Activated CD4-positive, alpha-beta memory T cell treated with anti-CD3 and anti-CD28 coated beads, Interleukin-2, amount 10 ng/mL, durations not matched to agents 7 days and 5 days (primary cell): ENCODE measurements at places on chromosomes 5 and 9. TPM values are rescaled to one million over a fixed set of nuclear protein-coding genes. Genes with fewer than 3 reads are reported as not detected.

The PCDHGA4 gene
- total RNA-seq: 0.08 TPM

The IL9 gene
- not detected for total RNA-seq

The ROR2 gene
- total RNA-seq: 2.1 TPM

The TSLP gene
- 0.15 TPM for total RNA-seq

The NUTM2G gene
- total RNA-seq: not detected

DNA sequence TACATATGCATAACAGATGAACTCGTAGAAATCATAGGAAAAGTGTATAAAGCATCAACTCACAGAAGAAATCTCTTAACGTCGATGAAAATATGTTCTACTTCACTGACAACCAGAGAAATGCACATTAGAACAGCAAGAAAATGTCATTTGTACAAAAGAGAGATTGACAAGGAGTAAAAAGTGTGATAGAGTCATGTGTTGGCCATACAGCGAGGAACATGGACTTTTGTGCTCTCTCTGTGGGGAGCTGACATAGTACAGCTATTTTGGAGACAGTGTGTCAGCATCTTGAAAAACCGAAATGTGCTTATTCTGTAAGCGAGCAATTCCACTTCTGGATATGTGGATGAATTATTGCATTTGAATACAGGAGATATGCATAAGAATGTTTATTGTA is 477.9 kb downstream of the ICE1 start:
- no peak for DNase-seq

- DNase-seq: no peak
Observed at GRCh38 chr5:150261231-150261630, 28.3 kb downstream of the CAMK2A start.

- no peak for DNase-seq
Observed at GRCh38 chr9:121358751-121359150, 11.3 kb downstream of the STOM start.

DNA sequence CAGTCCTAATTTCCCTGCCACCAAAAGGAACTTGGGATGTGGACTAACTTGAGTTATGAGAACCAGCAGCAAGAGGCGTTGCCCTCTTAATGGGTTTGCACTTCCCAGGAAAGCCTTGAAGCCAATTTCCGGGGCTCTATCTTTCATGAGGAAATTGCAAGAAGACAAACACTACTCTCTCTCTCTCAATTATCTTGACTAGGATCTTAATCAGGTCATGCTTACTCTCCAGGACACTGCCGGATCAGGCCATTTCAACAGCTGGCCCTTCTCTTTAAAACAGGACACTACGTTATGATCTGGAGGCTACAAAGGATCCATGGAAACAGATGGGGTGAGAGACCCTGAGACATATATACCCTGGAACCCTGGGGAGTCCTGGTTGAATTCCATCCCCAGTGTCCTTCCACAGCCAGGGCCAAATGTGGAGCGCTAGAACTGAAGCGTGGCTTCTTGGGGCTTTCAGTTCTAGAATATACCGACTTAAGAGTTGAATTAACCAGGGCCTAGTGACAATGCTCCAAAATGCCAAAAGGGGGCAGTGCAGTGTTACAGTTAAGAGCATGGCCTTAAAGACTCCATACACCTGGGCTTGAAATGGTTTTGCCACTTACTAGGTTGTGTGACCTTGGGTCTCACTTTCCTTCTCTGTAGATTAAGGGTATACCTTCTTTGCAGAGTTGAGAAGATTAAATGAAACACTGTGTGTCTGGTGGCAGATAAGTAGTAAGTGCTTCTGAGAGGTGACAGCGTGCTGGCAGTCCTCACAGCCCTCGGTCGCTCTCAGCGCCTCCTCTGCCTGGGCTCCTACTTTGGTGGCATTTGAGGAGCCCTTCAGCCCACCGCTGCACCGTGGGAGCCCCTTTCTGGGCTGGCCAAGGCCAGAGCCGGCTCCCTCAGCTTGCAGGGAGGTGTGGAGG is 21.1 kb downstream of the FAM219A start:
- DNase-seq: peak; percentile 65

GRCh38 chr9:137759117-137759516 is 118.5 kb upstream of the CACNA1B start:
- DNase-seq: no peak

GRCh38 chr5:93572608-93573353 is 8.2 kb downstream of the NR2F1-AS1 start:
- no peak for DNase-seq

- peak; percentile 27 for DNase-seq
Observed at GRCh38 chr5:100731768-100732167, 171.3 kb downstream of the ST8SIA4 start.

DNA sequence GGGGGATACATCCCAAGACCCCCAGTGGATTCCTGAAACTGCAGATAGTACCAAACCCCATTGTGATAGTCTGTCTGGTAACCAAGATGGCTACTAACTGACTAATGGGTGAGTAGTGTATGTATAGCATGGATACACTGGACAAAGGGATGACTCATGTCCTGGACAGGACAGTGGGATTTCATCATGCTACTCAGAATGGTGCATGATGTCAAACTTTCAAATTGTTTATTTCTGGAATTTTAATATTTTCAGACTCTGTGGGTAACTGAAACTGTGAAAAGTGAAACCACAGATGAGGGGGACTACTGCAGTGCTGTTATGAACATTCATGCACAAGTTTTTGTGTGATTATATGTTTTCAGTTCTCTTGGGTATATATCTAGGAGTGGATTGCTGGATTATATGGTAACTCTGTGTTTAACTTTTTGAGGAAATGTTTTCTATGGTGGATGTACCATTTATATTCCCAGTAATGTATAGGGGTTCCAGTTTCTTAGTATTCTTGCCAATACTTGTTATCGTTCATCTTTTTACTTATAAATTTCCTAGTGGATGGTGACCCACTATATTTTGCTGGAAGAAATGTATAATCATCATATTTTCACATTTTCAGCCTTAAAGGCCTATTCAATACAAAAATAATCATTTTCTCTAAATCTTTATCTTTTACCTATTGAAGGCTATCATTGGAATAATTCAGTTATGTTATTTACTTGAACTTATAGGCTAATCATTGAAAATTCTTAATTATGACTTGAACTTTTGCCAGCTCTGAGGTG is 140.9 kb downstream of the NR3C1 start:
- no peak for DNase-seq

- DNase-seq: no peak
Observed at GRCh38 chr9:134215699-134216448, 51.5 kb upstream of the RNU6ATAC start.

DNA sequence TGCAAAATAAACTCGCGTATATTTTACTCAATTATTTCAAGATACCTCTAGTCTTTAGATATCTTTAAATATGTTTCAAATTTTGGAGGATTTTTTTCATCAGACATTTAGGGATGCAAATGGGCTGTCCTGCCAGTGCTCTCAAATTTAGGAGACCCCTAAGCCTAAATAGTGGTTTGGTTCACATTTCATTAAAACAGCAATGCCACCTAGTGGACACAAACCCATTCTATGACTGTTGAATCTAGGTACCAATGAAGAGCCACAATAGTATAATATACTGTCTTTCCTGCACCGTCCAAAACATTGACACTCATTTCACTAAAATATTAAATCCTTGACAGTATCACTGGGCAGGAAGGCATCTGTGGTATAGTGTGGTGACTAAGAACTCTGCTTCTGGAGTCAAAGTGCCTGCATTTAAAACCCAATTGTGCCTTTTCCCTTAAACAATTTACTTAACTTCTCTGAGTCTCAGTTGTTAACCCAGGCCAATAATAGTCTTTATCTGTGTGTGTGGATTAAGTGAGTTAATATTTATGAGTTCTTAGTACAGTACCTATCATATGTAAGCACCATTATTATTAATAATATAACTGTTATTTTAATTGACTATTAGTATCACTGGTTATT is 148.0 kb downstream of the RORB start:
- no peak for DNase-seq

DNA sequence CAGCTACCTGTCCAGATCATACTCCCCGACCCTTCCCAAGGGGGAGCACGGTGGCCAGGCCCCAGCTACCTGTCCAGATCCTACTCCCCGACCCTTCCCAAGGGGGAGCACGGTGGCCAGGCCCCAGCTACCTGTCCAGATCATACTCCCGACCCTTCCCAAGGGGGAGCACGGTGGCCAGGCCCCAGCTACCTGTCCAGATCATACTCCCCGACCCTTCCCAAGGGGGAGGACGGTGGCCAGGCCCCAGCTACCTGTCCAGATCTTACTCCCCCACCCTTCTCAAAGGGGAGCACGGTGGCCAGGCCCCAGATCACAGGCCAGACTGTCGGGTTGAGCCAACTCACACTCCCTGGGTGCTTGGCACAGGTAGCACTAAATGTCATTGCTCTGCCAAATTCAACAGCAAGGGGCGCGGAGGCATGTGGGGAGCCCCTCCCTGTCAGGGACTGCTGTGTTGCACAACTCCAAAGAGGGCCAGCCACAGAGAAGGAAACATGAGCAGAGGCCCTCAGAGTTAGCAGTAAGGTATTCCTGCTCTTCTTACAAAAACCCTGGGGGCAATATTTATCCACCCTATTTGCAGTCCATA is 136.9 kb downstream of the OLFM1 start:
- DNase-seq: no peak
